ENCODE measurements at places on chromosomes 6 and 20.

- DNase-seq = no peak
Observed at GRCh38 chr6:104828478-104828877, 31.2 kb downstream of the HACE1 start.

- DNase-seq = no peak
Observed at GRCh38 chr6:52551483-52552277, 25.2 kb downstream of the TRAM2 start.

GRCh38 chr6:39357998-39358686, 35.6 kb upstream of the KCNK16 start:
- no peak for DNase-seq

- DNase-seq = peak; percentile 19
Observed at GRCh38 chr6:2877057-2877882, 25.8 kb downstream of the SERPINB9 start.

GRCh38 chr6:165805067-165805555, 142.1 kb upstream of the PDE10A start:
- DNase-seq = no peak

GRCh38 chr6:126063512-126064146, 77.3 kb downstream of the TRMT11 start:
- DNase-seq = no peak

- no peak for DNase-seq
Observed at GRCh38 chr6:135521431-135521830, 23.9 kb upstream of the AHI1 start.

GRCh38 chr20:17863577-17864292, 104.9 kb downstream of the SNX5 start:
- no peak for DNase-seq

GRCh38 chr6:100103931-100104330, 109.9 kb upstream of the MCHR2 start:
- DNase-seq = no peak

DNA sequence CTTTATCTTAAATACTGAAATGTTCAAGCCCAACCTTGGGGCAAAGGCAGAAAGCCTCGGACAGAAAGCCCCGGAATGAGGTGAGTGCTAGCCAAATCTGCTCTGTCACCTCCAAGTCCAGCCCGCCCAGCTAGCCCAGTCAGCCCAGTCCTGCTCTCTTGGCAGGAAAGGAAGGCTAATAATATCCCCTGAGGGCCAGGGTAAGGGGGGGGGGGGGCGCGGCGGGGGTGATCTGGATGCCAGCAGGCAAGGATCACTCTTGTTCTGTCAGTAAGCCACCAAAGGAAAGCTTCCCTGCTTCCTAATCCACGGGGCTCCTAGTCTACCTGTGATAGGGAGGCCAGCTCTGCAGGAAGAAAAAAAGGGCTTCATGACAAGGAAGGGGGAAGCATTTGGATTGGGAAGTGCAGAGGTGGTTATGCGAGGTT, 1.1 kb downstream of the NDRG3 start:
- DNase-seq = no peak

DNA sequence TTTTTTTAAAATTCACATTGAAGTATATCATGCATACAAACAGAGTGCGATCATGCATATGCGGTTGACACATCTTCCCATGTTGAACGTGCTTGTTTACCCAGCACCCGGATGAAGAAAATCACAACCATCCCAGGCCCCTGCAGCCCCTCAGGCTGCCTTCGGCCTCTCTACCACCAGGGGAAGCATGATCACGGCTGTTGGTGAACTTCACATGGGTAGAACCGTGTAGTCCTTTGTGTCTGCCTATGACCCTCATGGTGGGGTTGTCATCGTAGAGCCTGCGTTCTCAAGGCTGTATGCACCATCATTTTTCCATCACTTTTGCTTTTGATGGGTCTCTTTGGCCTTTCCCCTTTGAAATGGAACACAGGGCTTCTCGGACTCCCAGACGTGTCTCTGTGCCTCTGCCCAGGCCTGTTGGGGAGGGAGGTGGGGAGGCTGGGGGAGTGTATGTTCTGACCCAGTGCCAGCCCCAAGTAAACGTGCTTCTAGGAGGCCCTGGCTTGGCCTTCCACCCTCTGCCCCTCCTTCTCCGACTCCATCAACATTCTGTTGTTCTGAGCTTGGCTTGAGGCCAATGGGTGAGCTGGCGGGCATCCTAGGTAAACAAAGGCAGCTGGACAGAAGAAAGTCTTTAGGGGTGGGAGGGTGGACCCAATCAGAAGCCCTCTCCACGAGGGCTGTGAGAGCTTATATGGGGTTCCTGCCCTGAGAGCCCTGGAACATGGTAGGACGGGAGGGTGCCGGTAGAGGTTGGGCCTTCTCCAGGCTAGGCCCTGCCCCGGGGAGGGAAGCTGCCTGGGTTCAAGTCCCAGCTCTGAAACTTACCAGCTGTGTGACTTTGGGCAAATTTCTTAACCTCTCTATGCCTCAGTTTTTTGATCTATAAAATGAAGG, 39.7 kb downstream of the TGM2 start:
- no peak for DNase-seq

DNA sequence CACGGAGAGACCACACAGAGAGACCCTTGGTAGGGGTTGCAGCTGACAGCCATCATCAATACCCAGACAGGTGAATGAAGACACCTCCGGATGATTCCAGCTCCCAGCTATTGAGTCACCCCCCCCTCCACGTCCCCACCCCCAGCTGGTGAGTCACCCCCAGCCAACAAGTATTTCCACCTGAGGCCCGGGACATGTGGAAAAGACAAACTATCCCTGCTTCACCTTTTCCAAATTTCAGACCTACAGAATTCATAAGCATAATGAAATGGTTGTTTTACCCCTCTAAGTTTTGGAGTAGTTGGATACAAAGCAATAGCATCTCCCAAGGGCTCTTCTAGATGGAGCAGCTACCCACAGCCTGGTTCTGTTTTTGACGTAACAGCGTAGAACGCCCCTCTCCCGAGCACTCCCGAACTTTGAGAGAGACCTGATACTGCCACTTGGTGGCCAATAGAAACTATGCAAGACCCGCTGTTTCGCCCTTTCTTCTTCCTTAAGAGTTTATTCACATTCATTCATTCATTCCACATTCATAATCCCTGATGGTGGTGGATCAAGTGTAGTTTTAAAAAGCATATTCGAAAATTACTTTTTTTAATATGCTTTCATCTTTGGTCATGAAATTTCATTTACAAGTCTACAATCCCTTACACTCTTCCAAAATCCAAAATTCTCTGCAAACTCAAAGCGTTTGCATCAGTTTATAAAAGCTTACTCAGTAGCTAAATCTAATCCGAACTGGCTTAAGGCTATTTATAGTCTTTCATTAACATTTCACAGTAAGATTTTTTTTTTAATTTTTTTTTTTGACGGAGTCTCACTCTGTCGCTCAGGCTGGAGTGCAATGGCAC, 15.1 kb upstream of the PPP1R16B start:
- DNase-seq = peak; percentile 63

DNA sequence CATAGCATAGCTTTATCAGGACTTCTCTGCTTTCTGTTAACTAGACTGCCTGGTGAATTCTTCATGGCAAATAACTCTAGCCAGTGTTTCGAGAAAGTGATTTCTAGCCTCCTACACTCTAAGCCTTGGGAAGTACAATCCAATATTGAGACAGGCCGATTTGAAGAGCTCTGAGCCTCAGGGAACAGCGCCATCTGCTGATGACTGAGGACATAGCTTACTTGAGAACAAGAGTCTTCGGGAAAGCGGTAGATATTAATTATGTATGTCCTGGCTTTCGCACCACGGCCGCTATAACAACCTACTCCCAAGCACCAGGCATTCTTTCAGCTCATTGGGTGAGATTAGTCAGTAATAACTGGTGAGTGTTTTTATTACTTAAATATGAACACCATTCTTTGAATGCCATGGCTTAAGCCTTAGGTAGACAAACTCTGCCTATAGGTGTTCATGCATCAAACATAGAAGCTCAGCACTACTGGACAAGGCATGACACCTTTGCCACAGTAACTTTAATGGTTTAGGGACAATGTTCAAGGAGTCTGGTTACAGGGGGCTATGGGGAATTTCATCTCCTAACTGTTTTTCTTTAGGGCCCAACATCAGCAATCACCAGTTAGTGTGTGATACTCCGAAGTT, 518.6 kb downstream of the BMP2 start:
- peak; percentile 44 for DNase-seq

DNA sequence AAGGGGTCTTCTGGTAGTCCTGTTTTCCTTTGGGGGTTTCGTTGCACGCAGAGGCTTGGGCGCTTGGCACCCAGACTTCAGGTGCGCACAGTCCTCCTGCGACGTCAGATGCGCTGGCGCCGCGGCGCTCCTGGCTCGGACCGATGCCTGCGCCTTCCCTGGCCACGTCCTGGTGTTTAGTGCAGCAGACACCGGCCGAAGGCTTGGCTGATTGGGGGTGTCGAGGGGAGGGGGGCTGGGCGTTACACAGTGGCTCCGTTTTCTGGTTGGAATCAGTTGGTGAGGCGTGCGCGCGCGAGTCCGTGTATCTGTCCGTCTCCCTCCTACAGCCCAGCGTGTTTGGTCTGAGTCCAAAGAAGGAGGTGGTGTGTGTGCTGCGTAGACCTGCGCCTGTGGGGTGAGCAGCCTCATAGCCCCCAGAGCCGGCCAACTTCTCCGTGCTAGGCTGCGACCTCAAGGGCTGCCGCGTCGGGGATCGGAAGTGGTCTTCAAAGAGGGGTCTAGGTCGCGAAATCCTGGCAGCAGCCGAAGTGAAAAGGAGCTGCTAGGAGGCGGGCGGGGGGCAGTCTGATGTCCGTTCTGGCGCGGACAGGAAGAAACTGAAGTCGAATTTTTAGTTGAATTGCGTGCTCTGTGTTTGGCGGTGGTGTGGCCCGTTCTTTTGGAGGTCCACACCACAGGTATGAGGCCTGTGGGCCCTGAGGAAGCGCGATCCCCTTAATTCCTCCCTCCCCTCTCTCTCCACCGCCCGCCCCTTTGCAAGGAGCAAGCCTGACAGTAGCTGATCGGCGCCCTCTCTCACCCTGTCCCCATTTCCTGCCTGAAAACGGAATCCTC, 1.5 kb downstream of the SYNDIG1 start:
- no peak for DNase-seq

DNA sequence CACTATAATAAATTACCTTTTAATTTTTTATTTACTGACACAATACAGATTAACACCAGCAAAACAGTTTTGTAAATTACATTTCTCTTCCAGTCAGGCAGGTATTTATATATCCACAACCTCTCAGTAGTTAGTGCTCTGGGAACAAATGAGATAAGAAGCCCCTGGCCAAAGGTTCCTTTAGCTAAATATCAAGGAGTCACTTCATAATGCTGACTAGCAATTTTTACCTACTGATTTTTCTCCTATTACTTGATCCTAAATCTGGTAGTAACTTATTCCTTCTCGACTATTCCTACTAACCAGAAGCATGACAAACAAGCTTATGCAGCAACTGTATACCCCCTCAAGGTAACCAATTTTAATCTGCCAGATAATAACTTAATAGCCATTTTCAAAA, 46.3 kb downstream of the SEC63 start:
- no peak for DNase-seq

DNA sequence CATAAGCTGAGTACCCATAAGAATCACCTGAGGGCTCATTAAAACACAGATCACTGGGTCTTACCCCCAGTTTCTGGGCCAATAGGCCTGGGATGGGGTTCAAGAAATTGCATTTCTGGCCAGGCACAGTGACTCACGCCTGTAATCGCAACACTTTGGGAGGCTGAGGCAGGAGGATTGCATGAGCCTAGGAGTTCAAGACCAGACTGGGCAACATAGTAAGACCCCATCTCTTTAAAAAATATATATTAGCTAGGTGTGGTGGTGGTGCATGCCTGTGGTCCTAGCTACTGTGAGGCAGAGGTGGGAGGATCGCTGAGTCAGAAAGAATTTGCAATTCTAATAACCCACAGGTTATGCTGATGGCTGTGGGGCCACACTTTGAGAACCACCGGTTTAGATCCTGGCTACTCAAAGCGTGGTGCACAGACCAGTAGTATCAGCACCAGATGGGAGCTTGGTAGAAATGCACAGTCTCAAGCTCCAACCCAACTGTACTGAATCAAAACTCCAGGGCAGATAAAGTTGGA, 2.0 kb downstream of the CCM2L start:
- no peak for DNase-seq

Measured in activated CD8-positive, alpha-beta T cell treated with anti-CD3 and anti-CD28 coated beads, Interleukin-2, amount 10 ng/mL, durations not matched to agents 7 days and 5 days (primary cell).